ENCODE measurements at places on chromosomes 7 and 10.

DNA sequence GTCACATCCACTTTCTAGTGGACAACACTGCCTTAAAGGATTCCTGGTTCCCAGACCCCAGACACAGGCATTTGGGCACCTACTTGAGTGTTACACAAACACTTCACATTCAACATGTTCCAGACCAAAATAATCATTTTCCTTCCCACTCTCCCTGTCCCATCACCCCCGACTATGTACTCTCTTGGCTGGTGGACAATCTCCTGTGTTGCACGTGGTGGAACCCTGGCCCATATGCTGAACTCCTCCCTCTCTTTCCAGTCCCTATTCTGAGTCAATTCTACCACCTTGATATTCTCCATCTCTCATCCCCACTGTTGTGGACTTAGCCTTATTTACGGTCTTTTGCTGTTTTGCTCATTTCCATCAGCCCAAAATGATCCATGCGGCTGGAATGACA, 8.3 kb upstream of the SEPHS1 start:
- DNase-seq: no peak

- DNase-seq: no peak
These were observed 1046.2 kb downstream of the XPNPEP1 start for GRCh38 chr10:108877095-108877561.

GRCh38 chr7:156947120-156947843, 2.2 kb upstream of the NOM1 start:
- DNase-seq: no peak

GRCh38 chr10:58384095-58384494, 1.1 kb upstream of the TFAM start:
- peak; percentile 53 for DNase-seq

DNA sequence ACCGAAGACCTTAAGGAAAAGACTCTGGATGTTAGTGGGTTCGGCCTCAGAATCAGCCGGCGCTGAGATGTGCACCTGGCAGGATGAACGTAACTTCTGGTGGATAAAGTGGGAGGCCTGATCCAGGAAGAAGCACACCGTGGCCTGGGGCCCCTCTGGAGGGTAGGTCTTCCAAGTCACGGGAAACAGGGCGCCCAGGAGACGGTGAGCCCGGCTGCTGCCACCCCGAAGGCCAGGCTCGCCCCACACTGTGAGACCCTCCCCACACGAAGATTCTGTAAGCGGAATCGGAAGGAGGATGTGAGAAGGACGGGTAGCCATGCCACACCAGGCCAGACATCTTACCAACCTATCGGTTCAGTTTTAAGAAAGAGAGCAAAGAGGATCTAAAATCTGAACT, 279.0 kb downstream of the DNAJB6 start:
- no peak for DNase-seq

DNA sequence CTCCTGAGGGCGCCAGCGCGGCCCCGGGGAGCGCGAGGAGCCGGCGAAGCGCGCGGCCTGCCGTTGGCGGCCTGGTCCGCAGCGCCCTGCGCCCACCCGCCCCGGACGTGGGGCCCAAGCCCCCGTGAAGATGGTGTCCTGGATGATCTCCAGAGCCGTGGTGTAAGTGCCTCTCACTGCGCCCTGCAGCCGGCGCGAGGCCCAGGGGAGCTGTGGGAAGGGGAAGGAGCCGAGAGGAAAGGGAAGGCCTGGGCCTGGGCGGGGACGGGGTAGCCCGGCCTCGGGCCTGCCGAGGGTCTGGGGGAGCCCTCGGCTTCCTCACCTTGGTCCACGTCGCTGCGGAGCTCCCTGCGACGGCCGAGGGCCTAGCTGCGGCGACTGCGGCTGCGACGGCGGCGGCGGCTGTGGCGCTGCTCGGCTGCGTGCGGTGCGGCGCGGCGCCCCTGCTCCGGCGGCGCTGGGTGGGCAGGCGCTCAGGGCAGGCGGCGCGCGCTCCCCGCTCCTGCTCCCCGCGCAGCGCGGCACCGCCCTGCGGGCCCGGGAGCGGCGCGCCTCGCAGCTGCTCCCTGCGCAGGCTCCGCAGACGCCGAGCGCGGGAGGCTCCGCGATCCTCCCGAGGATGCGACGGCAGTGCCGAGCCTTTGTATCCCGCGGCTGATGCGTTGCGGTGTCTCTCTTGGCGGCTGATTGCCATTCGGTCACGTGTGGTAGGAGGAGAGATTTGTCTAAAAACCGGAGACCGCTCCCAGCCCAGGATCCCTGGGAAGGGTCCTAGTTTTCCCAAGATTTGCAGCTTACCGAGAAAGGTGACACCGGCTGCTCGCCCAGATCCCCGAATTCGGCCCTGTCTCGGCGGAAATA, 445 bp downstream of the REEP3 start:
- peak; percentile 93 for DNase-seq

DNA sequence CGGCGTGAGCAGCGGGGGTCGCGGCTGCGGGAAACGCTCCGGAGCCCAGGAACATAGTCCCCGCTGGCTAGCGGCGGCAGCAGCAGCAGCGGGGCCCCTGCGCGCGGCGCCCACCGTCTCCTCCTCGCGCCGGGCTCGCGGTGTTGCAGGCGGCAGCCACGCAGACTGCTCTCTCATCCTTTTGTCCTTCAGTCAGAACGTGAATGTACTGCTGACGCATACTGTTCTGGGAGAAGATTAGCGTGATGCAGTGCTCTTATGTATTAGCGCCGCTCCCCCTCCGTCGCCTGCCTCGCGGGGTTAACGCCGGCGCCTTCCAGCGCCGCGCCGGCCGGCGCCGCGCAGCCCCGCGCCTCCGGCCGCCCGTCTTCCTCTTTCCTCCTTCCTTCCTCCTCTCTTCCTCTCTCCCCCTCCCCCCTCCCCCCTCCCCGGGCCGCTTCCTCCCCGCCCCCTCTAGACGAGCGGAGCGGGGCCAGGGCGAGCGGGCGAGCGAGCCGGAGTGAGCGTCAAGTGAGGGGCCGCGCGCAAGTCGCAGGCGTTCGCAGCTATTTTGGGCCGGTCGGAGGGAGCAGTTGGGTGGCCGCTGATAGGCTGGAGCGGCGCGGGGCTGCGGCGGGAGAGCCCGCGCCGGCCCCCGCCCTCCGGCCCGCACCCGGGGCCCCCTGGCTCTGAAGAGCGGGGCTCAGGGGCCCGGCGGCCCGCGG, 816 bp upstream of the LRRC4 start:
- DNase-seq: no peak

Data from DMS53 (cell line).